ENCODE measurements at places on chromosomes 4 and X.

DNA sequence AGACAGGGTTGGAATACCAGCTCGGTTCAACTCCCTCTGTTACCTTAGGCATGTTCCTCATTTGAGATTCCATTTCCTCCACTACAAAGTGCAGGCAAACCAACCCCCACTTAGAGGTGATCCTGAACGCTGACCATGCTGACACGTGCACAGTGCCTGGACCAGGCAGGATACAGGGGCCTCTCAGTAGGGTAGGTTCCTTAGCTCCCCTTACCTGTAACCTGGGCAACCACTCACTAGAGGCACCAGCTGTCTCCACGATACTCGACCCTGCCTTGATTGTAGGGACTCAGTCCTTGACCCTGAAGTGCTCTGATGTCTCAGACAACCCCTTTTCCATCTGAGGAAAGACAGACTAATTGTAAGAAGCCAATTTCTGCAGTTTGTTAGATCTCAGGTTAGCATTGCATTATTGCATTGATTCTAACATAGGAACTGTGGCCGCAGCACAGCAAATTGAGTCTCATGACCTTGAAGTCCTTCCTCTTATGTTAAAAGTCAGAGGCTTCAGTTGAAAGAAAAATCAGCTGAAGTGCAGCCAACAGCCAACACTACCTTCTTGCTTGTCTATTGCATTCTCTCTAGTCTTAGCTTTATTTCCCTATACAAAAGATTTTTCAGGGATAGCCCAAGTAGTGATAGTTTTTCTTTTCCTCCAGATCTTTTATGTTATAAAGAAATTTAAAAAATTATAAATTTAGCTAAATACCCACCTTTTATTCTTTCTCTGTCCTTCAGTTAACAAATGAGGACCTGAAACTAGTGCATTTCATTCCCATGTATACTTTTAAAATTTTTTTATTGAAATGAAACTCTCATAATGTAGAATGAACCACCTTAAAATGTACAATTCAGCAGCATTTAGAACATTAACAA lies 11.2 kb upstream of the C1QTNF7 start:
- DNase-seq = no peak

DNA sequence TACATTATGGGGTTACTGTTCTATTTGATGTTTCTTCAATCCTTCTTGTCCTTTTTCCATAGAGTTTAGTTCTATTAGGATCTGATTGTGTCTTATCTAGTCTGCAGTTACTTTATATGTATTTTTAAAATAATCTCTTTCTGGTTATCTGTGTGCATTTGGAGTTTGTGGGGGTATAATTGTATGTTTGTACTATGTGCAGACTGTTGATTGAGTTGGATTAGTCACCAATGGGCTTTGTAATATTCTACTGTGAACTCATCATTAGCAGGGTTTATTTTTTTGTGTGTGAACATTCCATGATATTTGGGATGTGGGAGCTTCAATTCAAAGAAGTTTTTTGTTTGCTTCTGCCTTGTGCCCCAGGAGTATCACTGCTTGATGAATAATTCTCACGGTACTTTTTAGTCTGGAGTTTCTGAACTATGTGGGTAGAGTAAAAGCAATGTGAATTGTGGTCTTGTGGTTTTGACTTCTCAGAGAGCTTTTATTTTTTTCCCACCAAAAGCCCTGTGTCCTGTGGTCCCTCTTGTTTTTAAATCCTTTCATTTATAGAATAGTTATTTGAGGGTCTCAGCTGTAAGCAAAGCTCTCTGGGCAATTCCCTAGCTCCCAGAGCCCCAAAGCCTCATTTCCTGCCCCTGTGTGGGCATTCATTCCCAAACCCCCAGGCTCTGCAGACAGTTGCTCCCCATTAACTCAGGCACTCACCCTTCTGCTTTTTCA lies 127.8 kb downstream of the PHKA2 start:
- no peak for DNase-seq

DNA sequence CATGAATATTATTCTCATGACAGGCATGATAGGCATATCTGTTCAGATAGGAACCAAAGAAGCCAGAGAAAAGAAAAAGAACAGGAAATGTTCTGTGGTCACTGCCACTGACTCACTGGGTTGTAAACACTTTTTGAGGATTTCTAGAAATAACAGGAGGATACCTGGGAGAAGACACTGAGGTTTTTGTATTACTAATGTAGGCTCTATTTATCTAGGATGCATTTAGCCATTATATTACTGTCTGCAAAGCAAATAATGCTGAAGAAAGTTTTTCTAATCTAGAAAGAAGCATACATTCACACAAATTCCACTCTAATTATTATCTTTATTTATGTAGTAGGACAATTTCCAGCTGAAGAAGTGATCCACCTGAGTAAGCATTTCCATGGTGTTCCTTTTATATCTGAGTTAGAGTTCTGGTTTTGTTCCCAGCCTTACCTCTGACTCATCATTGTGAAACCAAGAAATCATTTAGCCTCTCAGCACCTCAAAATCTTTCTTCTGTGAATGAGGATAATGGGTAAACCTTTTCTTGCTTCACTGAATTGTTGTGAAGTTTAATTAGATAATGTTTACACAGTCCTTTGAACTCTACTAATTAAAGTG lies 40.2 kb upstream of the EPGN start:
- DNase-seq = no peak

- no peak for DNase-seq
Observed at GRCh38 chr4:14343961-14344360, 658.3 kb upstream of the CPEB2 start.

GRCh38 chr4:117941611-117942010 lies 92.7 kb upstream of the NDST3 start:
- no peak for DNase-seq

DNA sequence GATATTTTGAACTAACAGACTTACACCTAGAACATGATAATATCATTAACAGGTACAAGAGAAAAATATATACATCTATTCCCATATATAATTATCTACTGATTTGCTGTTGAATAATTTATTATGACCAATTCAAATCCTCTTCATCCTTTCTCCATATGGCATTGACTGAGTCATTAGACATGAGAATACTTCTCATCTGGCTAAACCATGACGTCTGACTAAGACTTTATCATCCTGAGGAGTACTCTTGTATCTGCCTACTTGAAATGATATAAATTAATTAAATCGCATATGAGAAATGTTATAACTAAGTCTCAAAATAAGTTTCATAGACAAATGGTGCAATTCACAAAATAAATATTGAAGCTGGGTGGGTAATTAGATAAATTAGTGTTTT lies 67.4 kb downstream of the EMCN start:
- no peak for DNase-seq

DNA sequence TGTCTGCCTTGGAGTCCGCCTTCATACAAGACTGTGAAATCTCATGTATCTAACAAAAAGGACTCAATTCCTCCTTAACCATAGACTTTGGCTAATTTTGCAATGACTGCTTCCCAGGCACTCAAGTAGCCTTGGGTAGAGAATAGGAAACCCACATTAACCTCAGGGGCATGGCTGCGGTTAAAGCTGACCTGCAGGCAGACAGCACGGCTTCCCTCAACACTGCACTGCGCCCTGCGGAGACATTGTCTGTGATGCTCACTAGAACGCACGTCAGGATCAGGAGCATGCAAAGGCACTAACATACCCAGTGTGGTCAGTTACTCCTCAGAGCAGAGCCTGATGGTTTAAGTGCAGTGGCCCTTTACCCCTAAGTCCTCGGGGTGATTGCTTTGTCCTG lies 10.3 kb upstream of the GPR143 start:
- no peak for DNase-seq

- DNase-seq = peak; percentile 66
Observed at GRCh38 chrX:69538321-69538876, 34.3 kb downstream of the NALF2 start.

DNA sequence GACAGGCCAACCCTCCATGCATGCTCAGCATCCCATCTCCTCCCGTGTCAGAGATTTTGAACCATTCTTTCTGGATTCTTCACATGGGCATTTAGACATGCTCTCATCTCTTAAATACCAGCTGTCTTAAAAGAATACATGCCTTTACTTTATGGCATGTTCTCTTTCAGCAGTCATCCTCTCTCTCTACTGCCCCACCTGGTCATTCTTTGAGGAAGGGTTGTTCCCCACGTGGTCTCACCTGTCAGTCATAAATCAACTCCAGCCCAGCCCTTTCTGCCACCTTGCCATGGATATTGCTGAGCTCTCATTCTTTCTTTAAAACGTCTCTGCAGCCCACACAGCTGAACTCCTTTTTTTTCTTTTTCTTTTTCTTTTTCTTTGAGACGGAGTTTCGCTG lies 111.3 kb downstream of the ARHGAP10 start:
- DNase-seq = no peak

- DNase-seq = no peak
Observed at GRCh38 chr4:128653527-128654444, 155.7 kb upstream of the JADE1 start.

GRCh38 chr4:26937139-26937538 lies 76.5 kb downstream of the STIM2 start:
- no peak for DNase-seq

- DNase-seq = no peak
Observed at GRCh38 chrX:11050013-11050412, 61.1 kb upstream of the HCCS start.

GRCh38 chrX:46380148-46380752 lies 165.0 kb downstream of the ZNF674 start:
- no peak for DNase-seq

DNA sequence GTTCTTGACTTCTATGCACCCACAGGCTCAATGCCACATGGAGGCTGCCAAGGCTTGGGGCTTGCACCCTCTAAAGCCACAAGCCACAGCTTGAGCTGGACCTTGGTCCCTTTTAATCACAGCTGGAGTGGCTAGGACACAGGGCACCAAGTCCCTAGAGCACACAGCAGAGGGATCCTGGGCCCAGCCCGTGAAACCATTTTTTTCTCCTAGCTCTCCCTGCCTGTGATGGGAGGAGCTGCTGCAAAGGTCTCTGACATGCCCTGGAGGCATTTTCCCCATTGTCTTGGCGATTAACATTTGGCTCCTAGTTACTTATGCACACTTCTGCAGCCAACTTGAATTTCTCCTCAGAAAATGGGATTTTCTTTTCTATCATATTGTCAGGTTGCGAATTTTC lies 410.9 kb downstream of the GRID2 start:
- no peak for DNase-seq

- DNase-seq = no peak
Observed at GRCh38 chr4:114674080-114674479, 75.5 kb downstream of the UGT8 start.

- no peak for DNase-seq
Observed at GRCh38 chr4:41169256-41169800, 45.0 kb downstream of the APBB2 start.

- no peak for DNase-seq
Observed at GRCh38 chr4:75633846-75634245, 3.5 kb upstream of the CDKL2 start.

GRCh38 chrX:39450234-39450977 lies 647.4 kb downstream of the BCOR start:
- peak; percentile 30 for DNase-seq

DNA sequence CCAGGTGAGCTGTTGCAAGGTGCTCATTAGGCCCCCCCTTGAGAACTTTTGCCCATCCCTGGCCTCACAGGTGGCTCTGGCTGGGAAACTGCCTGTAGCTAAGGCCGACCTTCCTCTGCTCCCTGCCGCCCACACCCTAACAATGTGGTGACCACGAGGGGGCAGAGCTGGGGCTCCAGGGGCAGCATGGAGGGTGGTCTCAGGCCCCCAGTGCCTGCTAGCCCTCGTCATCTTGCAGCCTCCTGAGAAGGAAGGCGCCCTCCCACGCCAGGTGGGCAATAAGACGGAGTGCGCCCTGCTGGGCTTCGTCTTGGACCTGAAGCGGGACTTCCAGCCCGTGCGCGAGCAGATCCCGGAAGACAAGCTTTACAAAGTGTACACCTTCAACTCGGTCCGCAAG lies 32.4 kb downstream of the ATP2B3 start:
- DNase-seq = no peak

- peak; percentile 53 for DNase-seq
Observed at GRCh38 chrX:15497865-15498264, 2.7 kb upstream of the BMX start.

- no peak for DNase-seq
Observed at GRCh38 chr4:16464651-16465050, 238.4 kb upstream of the TAPT1 start.

DNA sequence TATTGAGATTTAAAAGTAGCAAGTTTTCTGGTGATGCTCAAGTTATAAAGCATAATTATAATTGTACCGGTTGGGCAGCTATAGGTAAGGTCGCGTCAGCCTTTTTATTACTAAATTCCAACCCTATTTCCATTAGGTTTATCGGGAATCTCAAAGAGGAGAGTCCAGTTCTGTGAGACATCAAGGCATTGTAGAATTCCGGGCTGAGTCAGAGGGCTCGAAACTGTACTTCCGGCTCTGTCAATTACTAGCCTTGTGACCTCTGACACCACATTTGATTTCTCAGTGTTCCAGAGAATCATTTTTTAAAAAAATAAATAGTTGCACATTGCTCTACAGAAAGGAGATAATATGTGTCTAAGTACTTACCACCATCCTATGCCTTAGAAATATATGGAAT lies 4.3 kb downstream of the IL1RAPL1 start:
- no peak for DNase-seq

- no peak for DNase-seq
Observed at GRCh38 chr4:44848466-44848865, 122.1 kb upstream of the GNPDA2 start.

GRCh38 chr4:106369456-106370060 lies 980 bp upstream of the GIMD1 start:
- DNase-seq = peak; percentile 17

GRCh38 chrX:131187206-131187605 lies 101.9 kb downstream of the IGSF1 start:
- DNase-seq = no peak

DNA sequence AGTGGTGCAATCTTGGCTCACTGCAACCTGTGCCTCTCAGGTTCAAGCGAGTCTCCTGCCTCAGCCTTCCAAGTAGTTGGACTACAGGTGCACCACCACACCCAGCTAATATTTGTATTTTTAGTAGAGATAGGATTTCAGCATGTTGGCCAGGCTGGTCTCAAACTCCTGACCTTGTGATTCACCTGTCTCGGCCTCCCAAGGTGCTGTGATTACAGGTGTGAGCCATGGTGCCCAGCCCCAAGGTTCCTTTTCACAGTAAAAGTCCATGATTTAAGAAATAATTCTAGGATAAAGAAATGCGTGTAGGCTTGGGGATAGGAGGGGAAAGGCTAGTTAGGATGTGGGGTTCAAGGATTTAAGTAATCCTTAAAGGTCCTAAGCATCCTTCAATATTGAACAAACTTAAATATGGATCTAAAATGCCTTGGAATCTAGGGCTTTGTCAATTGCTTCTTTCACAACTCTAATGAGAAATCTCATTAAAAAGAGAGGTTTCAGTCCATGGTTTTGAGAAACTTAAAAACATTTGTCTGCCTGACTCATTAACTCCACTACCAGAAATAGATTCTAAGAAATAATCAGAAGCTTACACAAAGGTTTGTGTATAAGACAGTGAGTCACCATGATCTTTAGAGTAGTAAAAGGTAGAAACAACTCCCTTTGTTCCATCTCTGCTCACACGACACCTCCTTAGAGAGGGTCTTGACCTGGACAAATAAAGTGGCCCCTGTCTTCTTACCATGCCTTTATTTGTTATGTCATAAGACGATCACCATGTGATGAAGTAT lies 203.2 kb downstream of the PTTG2 start:
- no peak for DNase-seq

- DNase-seq = no peak
Observed at GRCh38 chrX:41538707-41539106, 91.6 kb downstream of the NYX start.
